CMK (cell line): ENCODE measurements at places on chromosomes 7 and 10.

GRCh38 chr10:133238466-133238804, 780 bp downstream of the VENTX start:
- DNase-seq = no peak

DNA sequence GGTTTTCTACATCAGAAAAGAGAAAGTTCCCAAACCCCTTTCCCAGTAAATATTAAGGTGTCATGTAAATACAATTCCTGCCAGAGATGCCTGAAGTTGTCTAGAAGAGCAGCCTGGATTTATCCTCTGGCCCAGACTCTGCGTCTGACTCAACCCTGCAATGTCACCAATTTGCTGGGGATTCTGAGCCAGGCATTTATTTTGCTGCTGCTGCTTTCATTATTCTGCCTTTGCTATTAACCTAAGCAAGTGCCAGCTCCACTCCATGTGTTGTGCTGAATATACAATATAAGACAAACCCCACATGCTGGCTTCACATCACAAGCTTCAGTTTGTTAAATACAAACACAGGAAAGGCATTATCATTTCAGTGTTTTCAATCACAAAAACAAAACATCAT, 59.1 kb downstream of the ELAPOR2 start:
- DNase-seq = no peak

DNA sequence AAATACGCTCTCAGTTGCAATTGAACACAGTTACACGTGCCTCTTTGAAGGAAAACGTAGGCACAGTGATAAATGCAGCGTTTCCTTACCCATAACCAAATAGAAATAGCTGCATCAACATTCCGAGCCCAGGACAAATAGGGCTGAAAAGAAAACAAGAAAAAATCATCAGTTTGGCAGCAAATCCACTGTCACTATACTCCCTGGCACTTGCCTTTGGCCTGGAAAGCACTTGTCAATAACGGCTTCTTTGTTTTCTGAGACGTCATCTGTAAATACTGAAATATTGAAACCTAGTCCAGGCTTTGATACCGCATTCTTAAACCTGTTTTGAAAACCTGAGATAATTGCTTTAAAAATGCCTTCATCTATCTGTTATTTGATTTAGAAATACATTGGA, 167.2 kb upstream of the AKR1E2 start:
- no peak for DNase-seq

DNA sequence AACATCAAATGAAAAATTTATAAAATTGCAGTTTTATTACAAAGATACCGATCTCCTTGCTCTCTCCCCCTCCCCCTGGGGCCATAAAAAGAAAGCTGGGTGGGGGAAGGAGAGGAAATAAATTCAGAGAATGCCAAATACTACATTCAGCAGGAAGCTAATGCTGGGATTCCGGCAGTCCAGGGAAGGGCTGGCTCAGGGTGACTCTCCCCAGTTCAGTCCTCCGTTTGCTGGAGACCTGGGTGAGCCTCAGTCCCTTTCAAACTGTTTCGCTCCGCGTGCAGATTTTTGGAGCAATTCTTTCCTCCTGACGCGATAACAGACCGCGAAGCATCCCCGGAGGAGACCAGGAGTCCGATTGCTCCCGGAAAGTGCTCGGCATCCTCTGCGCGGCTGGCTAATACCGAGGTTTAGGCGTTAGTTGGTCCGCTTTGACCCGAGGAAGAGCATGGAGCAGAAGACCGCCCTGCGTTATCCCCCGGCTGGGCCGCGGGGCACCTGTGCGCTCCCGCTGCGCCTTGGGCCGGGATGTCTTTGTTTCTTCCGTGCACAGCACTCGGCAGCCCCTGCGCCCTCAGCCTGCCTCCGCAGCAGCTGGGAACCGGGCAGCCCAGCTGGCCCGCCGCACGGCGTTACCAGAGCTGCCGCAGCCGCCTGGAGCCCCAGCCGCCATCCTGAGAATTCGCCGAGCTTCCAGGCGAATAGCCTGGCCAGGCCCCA, 3.9 kb upstream of the HOXA2 start:
- DNase-seq = no peak

GRCh38 chr10:110137142-110137545, 70.3 kb upstream of the MXI1 start:
- peak; percentile 39 for DNase-seq

DNA sequence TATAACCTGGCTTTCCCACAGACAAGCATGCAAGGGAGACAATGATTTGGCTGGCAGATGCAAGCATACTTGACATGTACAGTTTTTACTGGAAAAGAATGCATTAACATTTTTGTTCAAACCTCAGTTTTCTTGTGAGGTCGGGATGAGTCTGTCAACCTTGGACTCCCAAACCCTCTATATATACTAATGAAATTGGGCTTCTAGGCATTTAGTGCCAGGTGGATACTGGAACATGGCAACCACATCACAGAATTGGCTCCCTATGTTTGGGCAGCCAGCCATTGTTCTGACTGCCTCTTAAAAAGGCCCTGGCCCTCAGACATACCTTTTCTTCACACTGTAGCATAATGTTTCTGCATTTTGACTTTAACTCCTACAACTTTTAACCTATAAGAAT, 39.1 kb downstream of the CDK6 start:
- no peak for DNase-seq

GRCh38 chr10:84256510-84257342, 11.9 kb downstream of the RGR start:
- no peak for DNase-seq

DNA sequence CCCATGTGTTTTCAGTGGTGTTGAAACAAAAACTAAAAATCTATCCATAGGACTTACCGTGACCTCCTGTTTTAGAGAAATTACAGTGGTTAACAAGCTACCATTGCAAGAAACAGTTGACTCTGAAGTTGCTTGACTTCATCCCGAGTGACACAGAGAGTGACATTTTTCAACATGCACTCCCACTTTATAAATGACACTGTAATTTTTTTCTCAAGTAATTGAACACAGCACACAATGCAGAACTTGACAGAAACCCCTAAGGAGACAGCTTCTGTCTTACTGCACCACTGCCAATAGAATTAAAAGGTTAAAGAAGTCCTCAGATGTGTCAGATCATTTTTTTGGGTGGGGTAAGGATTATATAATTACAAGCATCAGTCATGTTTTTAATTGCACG, 246.1 kb downstream of the CELF2 start:
- DNase-seq = no peak

DNA sequence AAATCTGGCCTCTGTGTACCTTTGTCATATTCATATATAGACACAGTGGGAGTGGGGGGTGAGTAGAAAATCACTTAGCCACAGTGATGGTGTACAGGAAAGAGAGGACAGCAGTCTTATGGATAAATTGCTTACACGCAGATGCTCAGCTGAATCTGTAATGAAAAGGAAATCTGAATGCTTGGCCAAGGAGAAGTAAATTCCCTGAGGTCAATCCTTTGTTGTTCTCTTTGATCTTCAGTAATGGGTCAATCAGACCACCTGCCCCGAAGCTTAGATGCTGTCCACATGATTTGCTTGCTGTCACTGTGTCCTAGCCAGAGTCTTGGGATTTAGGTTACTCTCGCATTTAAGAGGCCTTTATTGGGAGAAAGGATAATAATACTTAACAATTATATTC, 18.4 kb upstream of the EPHB6 start:
- DNase-seq = no peak

DNA sequence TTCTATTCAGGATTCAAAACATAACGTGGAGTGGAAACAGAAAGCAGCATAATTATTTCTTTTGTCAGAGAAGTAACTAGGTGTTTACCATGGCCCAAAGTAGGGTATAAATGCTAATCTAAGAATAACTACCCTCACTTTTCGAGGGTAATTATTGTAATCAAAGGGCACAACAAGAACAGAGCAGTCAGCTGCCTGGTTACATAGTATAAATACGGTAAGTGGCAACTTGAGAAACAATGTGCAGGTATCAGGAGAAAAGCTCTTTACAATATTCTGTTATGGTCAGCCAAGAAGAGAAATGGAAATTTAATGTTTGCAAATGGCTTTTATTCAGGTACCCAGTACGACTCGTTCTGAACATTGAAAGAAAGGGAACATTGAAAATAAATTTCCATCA, 242.0 kb upstream of the NPY start:
- DNase-seq = no peak

DNA sequence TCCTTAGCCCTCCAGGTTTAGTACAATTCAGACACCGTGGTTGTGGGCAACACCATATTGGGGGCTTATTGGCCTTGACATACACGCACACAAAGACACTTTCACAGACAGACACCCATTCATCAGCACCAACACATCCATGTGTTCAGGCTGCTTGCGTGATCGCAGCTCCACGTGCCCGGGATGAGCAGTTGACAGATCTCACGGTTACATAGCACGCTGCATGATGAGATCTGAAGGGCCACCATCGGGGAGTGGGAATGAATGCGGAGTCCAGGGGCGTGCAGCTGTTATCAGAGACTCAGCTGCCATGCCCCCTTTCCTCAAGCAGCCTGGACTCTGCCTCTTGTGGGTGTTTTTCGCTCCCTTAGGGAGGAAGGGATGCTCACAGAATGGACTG, 285.2 kb downstream of the USP6NL start:
- no peak for DNase-seq

DNA sequence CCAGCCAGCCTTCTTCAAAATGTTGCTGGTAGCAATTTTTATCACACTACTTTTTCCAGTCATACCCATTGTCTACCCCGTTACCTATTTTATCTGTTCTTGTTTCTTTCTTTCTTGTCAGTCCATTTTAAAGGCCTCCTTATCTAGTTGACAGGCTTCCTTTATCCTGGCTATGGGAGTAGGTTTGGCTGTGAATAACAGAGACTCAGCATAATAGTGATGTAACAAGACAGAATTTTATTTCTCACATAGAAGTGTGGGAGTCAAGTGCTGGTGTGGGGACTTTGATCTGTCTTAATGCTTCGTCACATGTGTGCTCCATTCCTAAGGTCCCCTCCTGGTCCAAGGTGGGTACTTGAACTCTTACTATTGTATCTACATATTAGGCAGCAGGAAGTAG, 283.6 kb downstream of the EXOC4 start:
- DNase-seq = no peak

DNA sequence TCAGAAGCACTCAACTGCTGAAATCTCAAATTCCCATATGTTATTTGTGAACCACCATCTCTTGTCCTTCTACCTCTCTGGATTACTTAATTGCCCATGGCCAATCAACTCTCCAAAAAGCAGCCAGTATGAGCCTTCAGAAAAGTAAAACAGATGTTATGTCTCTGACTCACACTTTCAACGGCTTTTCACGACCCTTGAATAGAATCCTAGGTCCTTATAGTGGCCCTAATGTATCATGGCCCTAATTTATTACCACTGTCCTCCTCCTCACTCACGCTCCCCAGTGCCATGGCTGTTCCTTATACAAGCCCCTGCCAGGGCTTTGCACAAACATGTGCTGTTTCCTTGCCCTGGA, 20.0 kb downstream of the ZNF438 start:
- no peak for DNase-seq

DNA sequence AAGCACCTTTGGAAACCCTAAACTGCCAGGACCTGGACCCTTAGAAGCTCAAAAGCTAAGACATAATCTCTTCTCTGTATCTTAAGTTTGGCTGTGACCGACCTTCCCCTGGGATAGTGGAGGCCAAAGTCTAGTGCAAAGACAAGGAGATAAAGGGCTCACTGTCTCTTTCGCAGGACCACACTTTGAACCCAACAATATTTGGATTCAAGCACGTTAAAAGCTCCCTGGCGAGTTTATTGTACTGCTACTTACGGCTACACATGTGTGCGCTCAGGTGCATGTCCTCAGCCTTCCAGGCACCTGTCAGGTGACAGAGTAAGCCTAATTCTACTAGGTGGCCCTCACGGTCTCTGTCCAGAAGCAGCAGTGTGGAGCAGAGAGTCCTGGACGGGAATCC, 55.9 kb downstream of the PNLIPRP2 start:
- no peak for DNase-seq

- DNase-seq = no peak
These were observed 13.4 kb downstream of the SLC29A4 start for GRCh38 chr7:5296015-5296610.

DNA sequence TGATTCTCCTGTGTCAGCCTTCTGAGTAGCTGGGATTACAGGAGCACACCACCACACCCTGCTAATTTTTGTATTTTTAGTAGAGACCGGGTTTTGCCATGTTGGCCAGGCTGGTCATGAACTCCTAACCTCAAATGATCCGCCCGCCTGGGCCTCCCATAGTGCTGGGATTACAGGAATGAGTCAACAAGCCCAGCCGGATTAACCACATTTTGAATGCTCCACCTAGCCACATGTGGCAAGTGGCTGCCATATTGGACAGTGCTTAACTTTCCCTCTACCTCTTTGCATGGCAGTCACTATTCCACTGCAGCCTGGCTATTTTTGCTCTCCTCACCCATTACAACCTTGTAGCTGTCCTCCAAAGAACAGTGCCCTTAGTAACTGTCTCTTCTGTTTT, 160.1 kb downstream of the GATA3 start:
- no peak for DNase-seq

DNA sequence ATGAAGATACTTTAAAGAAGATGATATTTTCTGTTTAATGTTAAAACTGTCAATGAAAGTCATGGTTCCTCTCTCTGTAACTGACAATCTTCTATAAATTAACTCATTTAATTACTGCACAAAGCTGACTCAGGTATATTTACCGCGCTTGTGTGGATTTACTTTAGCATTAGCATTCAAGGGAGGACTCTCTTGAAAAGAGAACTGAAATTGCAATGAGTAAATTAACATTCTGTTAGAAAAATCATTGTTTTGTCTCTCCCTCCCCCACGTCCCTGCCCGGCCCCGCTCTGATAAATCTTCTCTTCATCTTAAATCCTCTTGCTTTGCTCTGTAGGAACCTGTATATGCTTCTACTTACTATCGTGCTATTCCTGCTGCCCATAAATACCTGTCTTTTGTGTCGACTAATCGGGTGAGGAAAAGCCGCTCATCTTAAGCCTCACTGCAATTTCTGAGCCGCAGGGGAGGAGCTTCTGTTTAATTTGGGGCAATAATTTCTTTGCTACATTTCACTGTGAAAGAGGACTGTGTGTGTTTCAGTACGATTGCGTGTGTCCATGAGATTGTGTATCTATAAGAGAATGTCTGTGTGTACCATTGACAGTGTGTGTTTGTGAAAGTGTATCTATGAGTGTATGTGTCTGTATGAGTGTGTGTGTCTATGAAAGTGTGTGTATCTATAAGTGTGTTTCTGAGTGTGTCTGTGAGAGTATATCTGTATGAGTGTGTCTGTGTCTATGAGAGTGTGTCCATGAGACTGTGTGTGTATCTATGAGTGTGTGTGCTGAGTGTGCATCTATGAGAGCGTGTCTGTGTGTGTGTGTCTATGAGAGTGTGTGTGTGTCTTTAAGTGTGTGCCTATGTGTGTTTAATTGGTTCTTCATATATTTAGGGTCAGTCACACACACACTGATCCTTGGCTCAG, 46.5 kb upstream of the LYZL2 start:
- no peak for DNase-seq

GRCh38 chr7:128405471-128406313, 4.1 kb downstream of the IMPDH1 start:
- no peak for DNase-seq

- DNase-seq = no peak
These were observed 163.3 kb upstream of the MTPN start for GRCh38 chr7:136140469-136140868.

DNA sequence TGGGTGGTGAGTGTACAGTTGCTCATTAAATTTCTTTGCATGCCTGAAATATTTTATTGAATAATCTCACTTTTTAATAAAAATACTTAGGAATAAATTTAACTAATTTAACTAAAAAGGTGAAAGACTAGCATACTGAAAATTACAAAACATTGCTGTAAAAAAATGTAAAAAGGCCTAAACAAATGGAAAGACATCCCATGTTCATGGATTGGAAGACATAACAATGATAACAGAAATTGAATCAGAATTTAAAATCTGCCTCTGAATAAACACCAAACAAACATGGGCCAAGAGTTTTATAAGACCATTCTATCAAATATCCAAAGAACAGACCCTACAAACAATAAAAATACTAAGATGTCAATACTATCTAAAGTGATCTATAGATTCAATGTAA, 66.9 kb downstream of the LRRC17 start:
- no peak for DNase-seq
